Stimulated activated memory B cell treated with anti-CD40 and anti-IgM and Interleukin-4, amounts not matched to agents 10 μg/mL and 1 μg/mL and 100 μg/mL, for 72 hours (primary cell): ENCODE measurements at places on chromosomes 3 and 15.

DNA sequence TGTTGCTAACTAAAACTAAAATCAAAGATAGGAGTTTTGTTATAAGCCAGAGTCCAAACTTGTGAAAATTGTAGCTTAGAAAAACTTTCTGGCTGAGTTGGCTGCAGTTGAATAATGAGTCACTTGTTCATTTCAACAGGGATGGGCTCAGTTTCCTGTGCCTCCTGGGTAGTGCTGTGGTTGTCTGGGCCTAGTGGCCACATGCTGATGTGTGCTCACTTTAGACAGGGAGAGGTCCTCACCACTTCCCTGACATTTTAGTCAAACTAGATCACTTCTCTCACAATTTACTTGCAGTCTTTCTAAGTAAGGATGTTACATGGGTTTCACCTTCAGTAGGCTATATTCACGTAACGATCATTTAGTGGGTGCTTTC, 6.3 kb upstream of the UBE2Q2 start:
- ATAC-seq: peak; percentile 74

- no peak for ATAC-seq
Observed at GRCh38 chr15:32763295-32763694, 45.5 kb downstream of the GREM1 start.

- peak; percentile 55 for ATAC-seq
Observed at GRCh38 chr3:100105501-100105900, 8.8 kb downstream of the FILIP1L start.

GRCh38 chr15:71599418-71600151, 210.8 kb upstream of the NR2E3 start:
- ATAC-seq: no peak

DNA sequence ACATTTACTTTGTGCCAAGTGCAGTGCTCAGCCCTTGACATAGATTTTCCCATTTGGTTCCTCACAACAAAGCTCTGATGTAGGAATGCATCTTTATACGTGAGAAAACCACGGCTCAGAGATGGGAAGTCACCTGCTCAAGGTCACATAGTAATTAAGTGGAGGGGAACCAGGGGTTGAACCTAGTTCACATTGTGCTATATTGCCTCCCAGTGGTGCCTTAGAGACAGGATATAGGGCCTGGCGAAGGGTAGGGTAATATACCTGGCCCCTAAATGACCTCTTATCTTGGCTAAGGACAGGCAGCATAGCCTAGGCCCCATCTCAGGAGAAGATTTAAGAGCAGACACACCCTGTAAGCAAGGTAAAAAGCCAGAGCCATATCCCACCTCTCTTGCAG, 71.5 kb downstream of the FOXP1 start:
- peak; percentile 89 for ATAC-seq

GRCh38 chr3:160883373-160883772, 127.3 kb downstream of the PPM1L start:
- ATAC-seq: no peak

DNA sequence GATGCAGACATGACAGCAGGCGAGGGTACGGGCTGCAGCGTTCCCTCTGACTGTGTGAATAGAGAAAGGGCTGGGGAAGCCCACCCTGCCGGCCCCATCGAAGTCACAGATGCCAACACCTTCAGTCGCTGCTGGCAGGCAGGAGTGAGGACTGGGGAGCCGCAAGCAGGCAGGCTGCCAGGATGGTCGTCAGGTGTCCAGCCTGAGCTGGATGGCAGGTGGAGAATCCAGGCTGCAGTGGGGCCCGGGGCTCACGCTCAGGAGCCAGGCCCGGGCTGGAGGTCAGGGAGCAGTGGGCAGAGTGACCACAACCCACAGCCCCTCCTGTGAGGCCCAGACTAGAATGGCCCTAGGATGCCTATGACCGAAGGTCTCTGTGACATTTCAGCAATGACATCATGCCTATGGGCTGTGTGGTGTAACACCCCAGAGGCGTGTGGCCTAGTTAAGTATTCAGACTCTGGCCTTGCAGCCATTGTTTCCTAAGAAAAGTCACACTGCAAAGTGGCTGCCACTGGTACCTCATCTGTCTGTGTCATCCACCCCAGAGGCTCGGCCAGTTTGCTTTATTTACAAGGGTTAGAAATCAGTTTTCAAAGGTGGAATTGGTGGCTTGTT, 15.7 kb downstream of the PRR23E start:
- peak; percentile 47 for ATAC-seq

GRCh38 chr3:50406487-50406886, 47.2 kb upstream of the TMEM115 start:
- ATAC-seq: no peak

GRCh38 chr15:45731343-45731742, 96.5 kb downstream of the SQOR start:
- ATAC-seq: no peak
